ENCODE measurements at places on chromosomes 7 and 10. TPM values are rescaled to one million over a fixed set of nuclear protein-coding genes. Genes with fewer than 3 reads are reported as not detected.

The MET gene
- 1.4 TPM for total RNA-seq

The ATOH7 gene
- 0.05 TPM for total RNA-seq

The CHST3 gene
- 5.9 TPM for total RNA-seq

The RAPGEF5 gene
- 30.5 TPM for total RNA-seq

The TDRD1 gene
- total RNA-seq, result 0.52 TPM

The SPDYE8 gene
- total RNA-seq, result not detected

The ACTL6B gene
- 0.05 TPM for total RNA-seq

The KCND2 gene
- 0.19 TPM for total RNA-seq

The PIP gene
- total RNA-seq, result 0.28 TPM

The ACBD7 gene
- total RNA-seq, result 11.9 TPM

The LRRD1 gene
- 0.05 TPM for total RNA-seq

The EN2 gene
- under 0.01 TPM for total RNA-seq

The C10orf105 gene
- total RNA-seq, result 0.42 TPM

The MYOZ1 gene
- total RNA-seq, result 0.61 TPM

The CALHM3 gene
- total RNA-seq, result 0.09 TPM

- DNase-seq, result no peak
Observed at GRCh38 chr7:17040716-17041115, 158.9 kb upstream of the AGR3 start.

DNA sequence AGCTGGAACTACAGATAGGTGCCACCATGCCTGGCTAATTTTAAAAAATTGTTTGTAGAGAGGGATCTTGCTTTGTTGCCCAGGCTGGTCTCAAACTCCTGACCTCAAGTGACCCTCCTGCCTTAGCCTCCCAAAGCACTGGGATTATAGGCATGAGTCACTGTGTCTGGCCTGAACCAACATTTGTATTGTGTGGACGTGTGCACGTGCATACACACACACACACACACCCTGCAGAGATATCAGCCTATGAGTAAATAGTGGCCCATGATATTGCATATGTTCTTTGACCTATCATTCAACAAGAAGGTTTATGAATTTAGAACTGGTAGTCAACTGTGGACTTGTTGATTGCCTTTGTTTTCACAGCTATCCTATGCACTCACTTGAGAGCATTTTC, 161.6 kb downstream of the BAMBI start:
- no peak for DNase-seq

DNA sequence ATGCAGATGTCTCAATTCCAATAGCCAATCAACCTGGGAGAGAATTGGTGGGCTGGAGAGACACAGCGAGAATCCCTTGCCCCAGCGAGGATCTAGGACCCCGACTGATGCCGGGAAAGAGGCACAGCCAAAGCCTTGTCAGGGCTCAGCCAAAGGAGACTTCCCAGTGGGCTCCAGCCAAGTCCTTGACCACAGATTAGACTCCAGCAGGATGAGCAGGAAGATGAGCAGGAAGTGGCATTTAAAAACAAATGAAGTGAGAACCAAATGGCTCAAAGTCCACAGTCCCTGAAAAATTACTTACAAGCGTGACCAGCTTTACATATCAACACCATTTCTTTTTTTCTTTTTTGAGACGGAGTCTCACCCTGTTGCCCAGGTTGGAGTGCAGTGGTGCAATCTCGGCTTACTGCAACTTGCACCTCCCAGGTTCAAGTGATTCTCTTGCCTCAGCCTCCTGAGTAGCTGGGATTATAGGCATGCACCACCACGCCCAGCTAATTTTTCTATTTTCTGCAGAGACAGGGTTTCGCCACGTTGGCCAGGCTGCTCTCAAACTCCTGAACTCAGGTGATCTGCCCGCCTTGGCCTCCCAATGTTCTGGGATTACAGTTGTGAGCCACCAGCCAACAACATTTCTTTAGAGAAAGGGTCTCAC, 40.2 kb downstream of the CTBP2 start:
- no peak for DNase-seq

DNA sequence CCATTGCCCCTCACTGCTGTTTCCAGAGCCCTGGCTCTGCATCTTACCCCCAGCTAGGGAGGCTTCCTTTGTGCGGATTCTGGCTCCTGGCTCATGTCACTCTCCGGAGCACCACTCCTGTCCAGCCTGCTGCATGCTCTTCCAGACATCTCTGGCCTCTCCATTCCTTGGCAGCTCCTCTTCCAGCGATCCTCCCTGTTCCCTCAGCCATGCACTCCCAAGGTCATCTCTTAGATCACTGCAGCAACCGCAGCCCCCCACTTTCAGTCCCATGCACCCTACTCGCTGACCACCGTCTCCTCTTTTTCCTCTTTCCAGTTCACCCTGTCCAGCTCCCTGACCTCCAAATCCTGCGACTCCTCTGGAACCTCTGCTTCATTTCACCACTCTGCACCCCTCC, 6.9 kb upstream of the SMARCD3 start:
- no peak for DNase-seq

- DNase-seq, result no peak
Observed at GRCh38 chr7:102012941-102013461, 195.6 kb downstream of the CUX1 start.

DNA sequence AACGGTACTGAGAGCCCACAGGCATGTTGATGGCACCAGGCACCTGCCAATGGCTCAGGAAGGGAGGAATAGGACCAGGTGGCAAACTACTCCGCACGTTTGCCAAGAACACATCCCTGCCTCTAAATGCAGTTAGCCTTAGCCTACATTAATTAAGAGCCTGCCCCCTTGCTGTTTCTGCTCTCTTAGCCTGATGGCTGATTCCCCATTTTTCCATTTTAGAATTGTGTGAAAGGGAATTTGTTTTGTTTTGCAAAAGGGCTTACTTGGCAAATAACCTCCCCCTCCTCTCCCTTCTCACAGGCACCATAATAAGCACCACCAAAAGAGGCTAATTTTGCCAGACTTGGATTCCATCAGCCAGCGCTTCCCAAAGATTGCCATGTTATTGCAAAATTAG, 1203.2 kb downstream of the SORCS3 start:
- no peak for DNase-seq

DNA sequence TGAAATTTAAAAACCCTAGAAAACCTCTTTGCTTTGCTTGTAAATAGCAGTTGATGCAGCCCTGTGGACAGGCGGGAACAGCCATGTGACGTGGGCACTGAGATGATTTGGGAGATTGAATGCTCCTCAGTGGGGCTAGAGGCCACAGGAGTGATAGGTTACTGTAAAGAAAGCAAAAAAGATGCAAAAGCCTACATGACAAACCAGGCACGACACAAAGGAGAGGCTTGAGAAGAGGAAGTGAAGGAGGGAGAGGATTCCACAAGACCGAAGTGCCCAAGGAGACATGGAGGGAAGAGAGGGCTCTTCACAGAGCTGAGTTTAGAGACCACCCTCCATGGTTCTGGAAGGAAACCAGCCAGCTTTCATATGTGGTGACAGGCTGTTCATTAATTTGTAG, 25.7 kb downstream of the IKZF1 start:
- DNase-seq, result no peak

GRCh38 chr10:7458556-7458955, 47.7 kb upstream of the SFMBT2 start:
- DNase-seq, result no peak

- no peak for DNase-seq
Observed at GRCh38 chr7:106050002-106050745, 61.9 kb downstream of the SYPL1 start.

DNA sequence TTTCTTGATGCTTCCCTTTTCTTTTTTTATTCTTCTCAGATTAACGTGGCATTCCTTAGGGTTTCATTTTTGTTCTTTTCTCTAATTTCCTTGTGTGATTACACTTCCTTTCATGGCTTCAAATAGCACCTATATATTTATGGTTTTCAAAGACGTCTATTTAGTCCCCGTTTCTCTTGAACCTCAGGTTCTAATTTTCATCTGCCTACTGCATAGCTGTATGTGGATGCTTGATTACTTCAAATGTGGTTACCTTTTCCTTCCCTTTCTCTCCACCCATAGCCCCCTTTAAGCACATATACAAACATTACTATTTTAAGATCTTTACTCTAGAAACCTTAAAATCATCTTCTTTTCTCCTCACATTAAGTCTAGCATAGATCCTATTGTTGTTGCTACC, 2.4 kb downstream of the TPST1 start:
- no peak for DNase-seq

- no peak for DNase-seq
Observed at GRCh38 chr7:101015626-101016025, 4.3 kb upstream of the MUC17 start.

GRCh38 chr7:105304040-105304895, 84.5 kb downstream of the SRPK2 start:
- no peak for DNase-seq

- DNase-seq, result no peak
Observed at GRCh38 chr7:79093421-79093820, 360.0 kb downstream of the MAGI2 start.

- no peak for DNase-seq
Observed at GRCh38 chr10:21969326-21970287, 33.9 kb downstream of the DNAJC1 start.

GRCh38 chr10:89837165-89838043, 136.0 kb downstream of the KIF20B start:
- DNase-seq, result peak; percentile 33

DNA sequence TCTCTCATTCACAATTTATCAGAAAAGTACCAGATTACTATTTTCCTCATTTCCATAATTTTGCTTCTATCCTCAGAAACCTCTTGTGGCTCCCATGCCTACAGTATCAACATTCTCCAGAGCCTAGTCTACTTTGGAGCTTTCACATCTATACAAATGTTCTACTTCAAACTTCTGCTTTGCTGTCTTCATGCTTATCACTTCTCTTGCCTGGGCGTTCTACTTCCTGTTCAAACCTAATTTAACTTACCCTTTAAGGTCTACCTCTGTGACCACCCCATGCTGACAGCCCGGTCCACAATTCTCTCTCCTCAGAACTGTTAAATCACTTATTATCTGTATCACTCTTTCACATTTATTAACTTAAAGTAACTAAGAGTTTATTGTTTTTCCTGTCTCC, 6.1 kb upstream of the PTPN12 start:
- DNase-seq, result no peak

GRCh38 chr7:34083440-34083839, 178.1 kb downstream of the BMPER start:
- DNase-seq, result no peak

- no peak for DNase-seq
Observed at GRCh38 chr7:157255201-157255606, 81.6 kb upstream of the DNAJB6 start.

GRCh38 chr7:129801882-129802281, 150.9 kb downstream of the UBE2H start:
- no peak for DNase-seq

- DNase-seq, result no peak
Observed at GRCh38 chr7:21094589-21094988, 307.9 kb upstream of the SP8 start.

DNA sequence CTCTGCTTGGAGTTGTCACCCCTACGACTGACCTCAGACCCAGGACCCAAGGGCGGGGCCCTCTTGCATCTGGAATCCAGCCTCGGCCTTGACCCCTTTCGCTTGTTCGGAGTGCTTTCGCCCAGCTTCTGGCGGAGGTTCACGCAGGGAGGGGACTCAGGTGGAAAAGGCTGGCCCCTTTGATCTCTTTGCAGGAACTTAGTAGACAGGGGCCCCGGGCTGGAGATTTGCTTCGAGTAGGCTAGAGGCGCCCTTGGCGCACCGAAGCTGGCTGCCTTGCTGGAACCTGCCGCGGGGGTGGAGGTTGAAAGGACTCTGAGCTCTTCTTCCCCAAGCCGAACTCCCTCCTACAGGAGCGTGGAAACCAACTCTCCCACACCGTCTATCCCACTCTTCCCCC, 255.1 kb downstream of the OTUD1 start:
- DNase-seq, result no peak

- no peak for DNase-seq
Observed at GRCh38 chr7:55515569-55516279, 56.6 kb downstream of the VOPP1 start.

GRCh38 chr10:75509706-75510105, 78.3 kb downstream of the LRMDA start:
- DNase-seq, result no peak

- no peak for DNase-seq
Observed at GRCh38 chr7:70758646-70759045, 373.3 kb upstream of the GALNT17 start.

DNA sequence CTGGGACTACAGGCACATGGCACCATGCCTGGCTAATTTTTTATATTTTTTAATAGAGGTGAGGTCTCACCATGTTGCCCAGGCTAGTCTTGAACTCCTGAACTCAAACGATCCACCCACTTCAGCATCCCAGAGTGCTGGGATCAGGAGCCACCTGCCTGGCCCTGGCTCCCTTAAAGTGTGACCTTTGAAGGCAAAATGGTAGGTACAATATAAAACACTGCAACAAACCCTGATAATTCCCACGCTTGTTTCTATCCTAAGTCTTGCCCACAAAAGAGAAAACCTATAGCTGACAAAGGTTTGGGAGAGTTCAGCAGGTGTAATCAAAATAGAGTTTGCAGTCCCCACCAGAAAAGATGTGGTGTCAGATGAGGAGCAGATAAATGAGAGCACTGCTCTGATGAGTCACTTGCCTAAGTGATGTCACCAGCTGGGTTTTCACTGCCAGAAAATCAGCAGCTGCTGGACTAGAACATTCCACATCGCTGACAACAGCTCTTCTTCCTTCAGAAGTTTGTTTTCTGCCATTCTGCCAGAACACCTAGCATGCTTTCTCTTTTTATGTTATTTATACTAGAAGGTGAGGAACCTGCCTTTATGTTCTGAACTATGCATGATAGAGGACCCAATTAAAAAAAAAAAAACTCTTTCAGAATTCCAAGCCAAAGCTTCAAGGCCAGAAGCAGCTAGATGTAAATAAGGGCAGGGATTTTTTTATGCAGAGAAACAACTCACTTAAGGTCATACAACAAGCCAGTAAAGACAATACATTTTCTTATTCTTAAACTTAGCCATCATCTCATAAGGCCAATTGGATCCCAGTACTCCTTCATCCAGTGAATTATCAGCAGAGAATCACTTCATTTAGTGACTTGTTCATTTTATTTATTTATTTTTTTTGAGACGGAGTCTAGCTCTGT, 18.0 kb downstream of the PURB start:
- no peak for DNase-seq

DNA sequence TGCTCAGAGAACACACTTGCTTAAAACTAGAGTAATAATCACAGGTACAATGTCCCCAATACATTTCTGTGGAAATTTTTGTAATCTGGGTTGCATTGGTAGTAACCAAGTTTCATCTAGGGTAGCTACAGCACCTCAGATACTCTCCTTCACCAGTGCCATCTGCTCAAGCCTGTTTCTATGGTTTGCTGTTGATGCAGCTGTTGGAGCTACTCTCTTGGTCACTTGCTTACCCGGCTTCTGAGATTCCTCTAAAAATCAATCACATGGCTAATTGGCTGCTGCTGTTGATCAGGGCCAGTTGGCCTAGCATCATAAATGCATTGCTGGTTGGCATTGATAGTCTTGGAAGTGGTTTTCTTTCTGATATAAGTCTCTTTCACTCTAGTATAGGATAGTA, 220.8 kb downstream of the BICC1 start:
- DNase-seq, result no peak

GRCh38 chr10:42866115-42866995, 83.8 kb downstream of the BMS1 start:
- DNase-seq, result peak; percentile 10
